Osteoblast (primary cell): ENCODE measurements at places on chromosomes 5 and 9. TPM values are rescaled to one million over a fixed set of nuclear protein-coding genes. Genes with fewer than 3 reads are reported as not detected.

ELAVL2 gene
- total RNA-seq, result under 0.01 and 0.36 TPM in 2 replicates

SLCO6A1 gene
- not detected in 2 replicates for total RNA-seq

NUTM2G gene
- total RNA-seq, result not detected in 2 replicates

GARNL3 gene
- total RNA-seq, result 2.4 and 5.8 TPM in 2 replicates

SLIT3 gene
- total RNA-seq, result 37.6 and 38.3 TPM in 2 replicates

NPM1 gene
- total RNA-seq, result 1,126 and 1,271 TPM in 2 replicates

- H3K4me3 ChIP-seq, result no peak overlapping the region
- no peak overlapping the region for H3K27ac ChIP-seq
- no peaks in the 10 kb centered on the region for H3K27me3 ChIP-seq
- H3K4me1 ChIP-seq, result no peaks in the 10 kb centered on the region
- no peak for DNase-seq
- no peaks in the 10 kb centered on the region for H3K36me3 ChIP-seq
These were observed 1523.9 kb downstream of the MAT2B start for GRCh38 chr5:165029099-165029870.

- peaks cover 6% of the 10 kb centered on the region for H3K4me1 ChIP-seq
- H3K36me3 ChIP-seq, result no peaks in the 10 kb centered on the region
- no peaks in the 10 kb centered on the region for H3K27me3 ChIP-seq
These were observed 17.0 kb upstream of the MYO10 start for GRCh38 chr5:16952968-16953671.

GRCh38 chr9:21507483-21507790 lies 25.3 kb upstream of the IFNE start:
- peak overlapping the region; percentile 29 for H3K27ac ChIP-seq
- DNase-seq, result no peak
- H3K36me3 ChIP-seq, result peaks cover 20% of the 10 kb centered on the region
- no peaks in the 10 kb centered on the region for H3K27me3 ChIP-seq
- H3K4me3 ChIP-seq, result no peak overlapping the region

GRCh38 chr5:125558466-125558865 lies 812.0 kb upstream of the ZNF608 start:
- H3K27me3 ChIP-seq, result no peaks in the 10 kb centered on the region
- no peak overlapping the region for H3K27ac ChIP-seq
- H3K4me1 ChIP-seq, result peaks cover 28% of the 10 kb centered on the region
- no peaks in the 10 kb centered on the region for H3K36me3 ChIP-seq
- DNase-seq, result no peak

DNA sequence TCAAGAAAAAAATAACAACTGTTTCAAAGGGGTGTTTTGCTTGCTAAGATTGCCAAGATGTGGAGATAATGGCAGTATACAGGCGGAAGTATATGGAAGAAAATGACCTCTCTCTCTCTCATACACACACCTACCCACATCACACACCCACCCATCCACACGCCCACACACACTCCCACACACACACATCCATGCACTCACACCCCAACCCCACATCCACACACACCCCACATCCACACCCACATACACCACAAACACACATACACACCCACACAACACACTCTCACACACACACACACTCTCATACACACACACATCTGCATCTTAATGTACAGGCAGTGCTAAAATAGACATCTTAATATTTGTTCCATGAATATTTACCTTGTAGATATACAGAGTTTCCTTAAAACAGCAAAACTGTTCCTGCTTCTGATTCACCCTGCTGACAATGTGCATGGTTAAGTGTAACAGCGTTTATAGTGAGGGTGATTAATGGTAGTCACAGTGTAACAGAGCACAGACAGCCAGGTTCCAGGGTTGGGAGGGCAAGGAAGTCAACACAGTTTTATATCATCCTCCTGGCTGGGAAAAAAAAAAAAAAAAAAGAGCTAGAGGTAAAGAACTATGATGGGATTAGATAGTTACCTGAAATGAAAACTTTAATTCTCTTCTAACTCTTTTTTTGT lies 8.3 kb downstream of the BHMT2 start:
- no peaks in the 10 kb centered on the region for H3K36me3 ChIP-seq
- H3K27ac ChIP-seq, result no peak overlapping the region
- H3K4me3 ChIP-seq, result no peak overlapping the region
- H3K27me3 ChIP-seq, result no peaks in the 10 kb centered on the region
- peak; percentile 79 for DNase-seq
- H3K4me1 ChIP-seq, result peaks cover 6% of the 10 kb centered on the region

DNA sequence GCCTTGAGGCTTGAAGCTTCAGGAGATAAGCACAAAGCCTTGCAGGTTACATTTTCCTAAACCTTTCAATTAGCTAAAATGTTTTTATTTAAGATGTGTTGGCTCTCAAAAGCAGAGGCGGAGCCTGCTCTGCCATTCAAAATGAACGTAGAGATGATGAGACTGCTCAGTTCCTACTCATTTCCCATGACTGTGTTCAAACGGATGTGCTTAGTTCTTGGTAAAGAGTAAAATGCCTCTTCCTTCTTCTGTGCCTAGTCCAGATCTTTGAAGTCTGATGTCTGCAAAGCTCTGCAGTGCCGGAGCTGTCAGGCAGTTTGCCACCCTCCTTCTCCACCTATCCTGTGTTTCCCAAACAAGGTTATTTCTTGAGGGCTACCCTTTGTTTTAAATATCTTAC lies 46.3 kb upstream of the ADAMTSL1 start:
- peak overlapping the region; percentile 77 for H3K27ac ChIP-seq
- no peaks in the 10 kb centered on the region for H3K27me3 ChIP-seq
- H3K4me1 ChIP-seq, result peaks cover 48% of the 10 kb centered on the region
- H3K36me3 ChIP-seq, result no peaks in the 10 kb centered on the region
- DNase-seq, result no peak

DNA sequence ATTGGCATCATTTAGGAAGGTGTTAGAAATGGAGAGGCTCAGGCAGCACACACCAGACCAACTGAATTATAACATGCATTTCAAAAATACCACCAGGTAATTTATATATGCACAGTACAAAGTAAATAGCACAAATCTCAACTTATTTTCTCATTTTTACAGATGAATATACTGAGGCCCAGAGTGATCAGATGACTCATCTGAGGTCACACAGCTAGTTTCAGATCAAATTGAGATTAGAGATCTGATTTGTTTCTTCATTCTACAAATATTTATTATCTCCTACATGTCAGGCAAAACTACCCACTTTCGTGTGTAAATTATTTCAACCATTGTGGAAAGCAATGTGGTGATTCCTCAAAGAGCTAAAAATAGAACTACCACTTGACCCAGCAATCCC lies 507.1 kb downstream of the TLE4 start:
- no peak overlapping the region for H3K27ac ChIP-seq
- H3K4me1 ChIP-seq, result peaks cover 33% of the 10 kb centered on the region
- no peaks in the 10 kb centered on the region for H3K27me3 ChIP-seq
- no peak for DNase-seq
- no peaks in the 10 kb centered on the region for H3K36me3 ChIP-seq

GRCh38 chr5:124841829-124842712 lies 95.6 kb upstream of the ZNF608 start:
- H3K36me3 ChIP-seq, result no peaks in the 10 kb centered on the region
- H3K4me3 ChIP-seq, result no peak overlapping the region
- H3K27me3 ChIP-seq, result no peaks in the 10 kb centered on the region
- no peak overlapping the region for H3K27ac ChIP-seq
- DNase-seq, result no peak
- no peaks in the 10 kb centered on the region for H3K4me1 ChIP-seq

- no peak for DNase-seq
- no peaks in the 10 kb centered on the region for H3K4me1 ChIP-seq
- no peak overlapping the region for H3K27ac ChIP-seq
- H3K27me3 ChIP-seq, result no peaks in the 10 kb centered on the region
- no peaks in the 10 kb centered on the region for H3K36me3 ChIP-seq
- no peak overlapping the region for H3K4me3 ChIP-seq
These were observed 227.5 kb downstream of the PIK3R1 start for GRCh38 chr5:68443091-68443490.

DNA sequence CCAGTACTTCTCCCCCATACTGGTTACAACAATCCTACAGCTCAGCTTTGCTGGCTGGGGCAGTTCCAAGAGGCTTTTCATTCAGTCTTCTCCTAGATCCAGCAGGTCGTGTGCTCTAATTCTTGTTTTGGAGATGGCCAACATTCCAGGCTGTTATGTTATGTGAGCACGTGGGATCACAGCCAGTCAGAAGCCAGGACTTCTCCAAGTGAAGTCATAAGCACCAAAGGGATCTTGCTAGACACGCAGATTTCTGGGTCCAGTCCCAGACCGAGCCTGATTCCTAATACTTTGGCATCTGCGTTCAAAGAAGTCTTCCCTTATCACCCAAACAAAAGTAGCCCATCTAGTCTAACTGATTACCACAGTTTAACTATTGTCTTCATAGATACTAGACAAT lies 1.4 kb upstream of the LARP1 start:
- peak overlapping the region; percentile 73 for H3K4me3 ChIP-seq
- no peaks in the 10 kb centered on the region for H3K27me3 ChIP-seq
- H3K27ac ChIP-seq, result peak overlapping the region; percentile 93
- DNase-seq, result peak; percentile 92
- H3K36me3 ChIP-seq, result no peaks in the 10 kb centered on the region

GRCh38 chr5:138033386-138033808 lies 518 bp upstream of the FAM13B start:
- no peaks in the 10 kb centered on the region for H3K36me3 ChIP-seq
- H3K27me3 ChIP-seq, result no peaks in the 10 kb centered on the region
- H3K27ac ChIP-seq, result peak overlapping the region; percentile 94
- no peak for DNase-seq

- H3K4me3 ChIP-seq, result no peak overlapping the region
- no peaks in the 10 kb centered on the region for H3K36me3 ChIP-seq
- no peaks in the 10 kb centered on the region for H3K27me3 ChIP-seq
- H3K27ac ChIP-seq, result no peak overlapping the region
- no peaks in the 10 kb centered on the region for H3K4me1 ChIP-seq
These were observed 333.7 kb downstream of the ELAVL2 start for GRCh38 chr9:23492126-23493002.

DNA sequence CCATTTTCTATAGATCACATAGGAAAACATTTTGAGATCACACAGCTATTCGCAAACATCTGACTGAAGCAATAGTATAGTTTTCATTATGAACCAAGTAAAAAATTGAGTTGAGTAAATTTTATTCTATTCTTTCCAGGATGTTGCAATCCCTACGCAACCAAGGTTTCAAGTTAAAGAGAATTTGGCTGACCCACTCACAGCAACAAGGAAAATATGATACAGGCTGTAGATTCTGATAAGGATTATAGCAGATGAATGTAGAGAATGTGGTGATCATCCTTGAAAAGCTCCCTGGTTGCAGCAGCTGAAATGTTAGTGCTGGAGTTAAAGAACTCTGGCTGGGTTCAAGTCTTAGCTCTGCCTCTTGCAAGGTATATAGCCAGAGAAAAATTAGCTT lies 4.7 kb downstream of the ABCA1 start:
- no peaks in the 10 kb centered on the region for H3K27me3 ChIP-seq
- peaks cover 11% of the 10 kb centered on the region for H3K4me1 ChIP-seq
- H3K36me3 ChIP-seq, result no peaks in the 10 kb centered on the region
- H3K27ac ChIP-seq, result peak overlapping the region; percentile 47
- peak; percentile 88 for DNase-seq

DNA sequence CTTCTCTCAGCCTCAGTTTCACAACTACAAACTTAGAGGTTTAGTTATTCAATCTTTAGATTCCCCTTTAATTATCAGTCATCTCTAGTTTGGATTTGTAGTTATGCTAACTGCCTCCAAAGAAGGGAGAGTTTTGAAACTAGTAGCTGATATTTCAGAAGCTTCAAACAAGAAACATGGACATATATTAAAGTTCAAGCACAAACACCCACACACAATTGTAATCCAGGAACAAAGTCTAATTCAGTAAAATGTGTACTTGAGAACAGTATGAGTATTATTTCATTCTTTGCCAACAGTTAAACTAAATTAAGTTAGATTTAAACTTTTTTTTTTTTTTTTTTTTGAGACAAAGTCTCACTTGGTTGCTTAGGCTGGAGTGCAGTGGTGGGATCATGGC lies 71.2 kb upstream of the ABCA1 start:
- no peak overlapping the region for H3K27ac ChIP-seq
- no peak overlapping the region for H3K4me3 ChIP-seq
- no peak for DNase-seq
- H3K27me3 ChIP-seq, result no peaks in the 10 kb centered on the region
- peaks cover 8% of the 10 kb centered on the region for H3K4me1 ChIP-seq

DNA sequence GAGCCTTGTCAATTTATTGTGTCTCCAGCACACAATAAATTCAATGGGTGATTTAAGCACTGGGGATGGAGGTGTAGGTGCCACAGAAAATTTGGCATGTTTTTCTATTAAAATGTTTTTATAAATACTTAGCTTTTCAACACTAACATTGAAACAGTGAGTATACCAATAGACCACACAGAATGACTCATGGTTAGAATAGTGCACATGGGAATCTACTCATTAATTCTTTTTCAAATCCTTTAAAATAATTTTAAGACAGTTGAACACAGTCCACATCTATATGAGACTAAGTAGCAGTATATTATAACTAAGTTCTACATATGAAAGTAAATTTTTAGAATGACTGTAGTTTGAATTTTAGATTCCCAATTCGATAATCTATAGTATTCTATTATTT lies 67.1 kb downstream of the LNPEP start:
- no peak overlapping the region for H3K27ac ChIP-seq
- DNase-seq, result no peak
- H3K27me3 ChIP-seq, result no peaks in the 10 kb centered on the region
- H3K4me1 ChIP-seq, result peaks cover 9% of the 10 kb centered on the region
- H3K4me3 ChIP-seq, result no peak overlapping the region
- H3K36me3 ChIP-seq, result no peaks in the 10 kb centered on the region

- H3K27me3 ChIP-seq, result no peaks in the 10 kb centered on the region
- H3K27ac ChIP-seq, result no peak overlapping the region
- peaks cover 29% of the 10 kb centered on the region for H3K4me1 ChIP-seq
- no peak overlapping the region for H3K4me3 ChIP-seq
- peak; percentile 54 for DNase-seq
- H3K36me3 ChIP-seq, result no peaks in the 10 kb centered on the region
These were observed 39.8 kb upstream of the ANGPTL2 start for GRCh38 chr9:127162046-127162863.

- no peak overlapping the region for H3K4me3 ChIP-seq
- H3K27me3 ChIP-seq, result no peaks in the 10 kb centered on the region
- peaks cover 40% of the 10 kb centered on the region for H3K4me1 ChIP-seq
- H3K36me3 ChIP-seq, result no peaks in the 10 kb centered on the region
- DNase-seq, result peak; percentile 49
These were observed 348.5 kb downstream of the BNC2 start for GRCh38 chr9:16521868-16522411.

DNA sequence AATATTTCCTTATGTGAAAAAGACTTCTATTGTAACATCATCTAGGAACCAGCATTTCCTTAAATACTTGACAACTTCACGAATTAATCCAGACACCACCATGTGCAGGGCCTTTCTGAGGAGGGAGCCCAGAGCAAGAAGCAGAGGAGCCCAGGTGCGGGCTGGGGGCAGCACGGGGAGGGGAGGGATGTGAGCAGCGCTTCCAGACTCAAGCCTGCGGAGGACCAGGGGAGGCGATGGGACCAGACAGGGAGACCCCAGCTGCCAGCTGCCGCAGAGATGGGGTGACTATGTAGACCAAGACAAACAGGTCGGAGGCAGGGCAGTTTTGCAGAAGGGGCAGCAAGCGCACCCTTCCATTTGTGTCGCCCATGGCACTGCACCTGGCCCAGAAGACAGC lies 596.1 kb downstream of the IRX1 start:
- no peaks in the 10 kb centered on the region for H3K36me3 ChIP-seq
- no peaks in the 10 kb centered on the region for H3K27me3 ChIP-seq
- H3K4me1 ChIP-seq, result no peaks in the 10 kb centered on the region

GRCh38 chr9:121474231-121474947 lies 25.3 kb downstream of the GGTA1 start:
- H3K4me1 ChIP-seq, result no peaks in the 10 kb centered on the region
- H3K4me3 ChIP-seq, result no peak overlapping the region
- peaks cover 44% of the 10 kb centered on the region for H3K27me3 ChIP-seq

GRCh38 chr9:82721593-82721992 lies 341.3 kb downstream of the RASEF start:
- no peak overlapping the region for H3K4me3 ChIP-seq
- no peak for DNase-seq
- H3K36me3 ChIP-seq, result no peaks in the 10 kb centered on the region
- H3K27ac ChIP-seq, result no peak overlapping the region
